H54 (cell line): ENCODE measurements at places on chromosomes 2 and 18.
A peak's percentile ranks its signal among the peaks of the same experiment; 100 is the strongest.

- DNase-seq = no peak
Measured at GRCh38 chr18:6194640-6195039, 220.1 kb downstream of the L3MBTL4 start.

GRCh38 chr2:123913143-123913735 is 111.8 kb upstream of the CNTNAP5 start:
- DNase-seq = no peak

GRCh38 chr2:70926042-70926441 is 9.7 kb upstream of the ATP6V1B1 start:
- DNase-seq = no peak

DNA sequence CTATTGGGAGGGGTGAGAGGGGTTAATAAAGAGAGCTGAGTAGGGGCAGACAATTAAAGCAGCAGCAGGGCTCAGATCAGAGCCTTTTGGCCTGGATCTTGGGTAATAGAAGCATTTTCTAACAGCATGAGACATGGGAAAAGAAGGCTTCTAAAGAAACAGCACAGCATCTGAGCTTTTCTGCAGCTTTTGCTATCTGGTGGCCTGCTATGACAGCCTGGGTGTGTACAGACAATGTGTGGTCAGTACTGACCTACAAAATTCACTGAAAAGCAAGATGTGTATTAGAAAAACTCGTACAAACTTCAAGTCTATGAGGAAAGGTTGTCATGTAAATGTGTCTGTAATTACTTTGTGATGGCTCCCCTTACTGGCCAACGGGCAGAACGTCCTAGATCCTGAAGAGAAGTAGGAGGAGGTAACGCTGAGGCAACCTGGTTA is 95.6 kb downstream of the GALNT3 start:
- DNase-seq = no peak

GRCh38 chr2:36584148-36584794 is 13.7 kb downstream of the FEZ2 start:
- DNase-seq = no peak

DNA sequence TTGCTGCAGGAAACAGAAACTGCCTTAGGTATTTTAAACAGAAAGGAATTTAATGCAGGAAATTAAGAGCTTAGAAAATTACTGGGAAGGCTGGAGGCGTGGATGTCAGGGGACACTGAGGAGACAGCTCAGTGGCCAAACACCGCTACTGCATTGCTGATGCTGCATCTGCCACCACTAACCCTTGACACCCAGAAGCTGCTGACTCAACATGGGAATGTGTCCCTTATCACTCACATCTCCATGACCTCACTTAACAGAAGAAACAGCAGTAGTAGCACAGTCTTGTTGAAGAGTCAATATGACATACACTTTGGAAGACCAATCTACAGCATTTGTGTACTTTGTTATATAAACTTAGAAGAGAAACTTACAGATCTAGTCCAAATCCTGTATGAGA is 906.1 kb downstream of the SLC4A3 start:
- DNase-seq = peak; percentile 39

- no peak for DNase-seq
Measured at GRCh38 chr2:191086706-191087105, 64.1 kb downstream of the STAT4 start.

DNA sequence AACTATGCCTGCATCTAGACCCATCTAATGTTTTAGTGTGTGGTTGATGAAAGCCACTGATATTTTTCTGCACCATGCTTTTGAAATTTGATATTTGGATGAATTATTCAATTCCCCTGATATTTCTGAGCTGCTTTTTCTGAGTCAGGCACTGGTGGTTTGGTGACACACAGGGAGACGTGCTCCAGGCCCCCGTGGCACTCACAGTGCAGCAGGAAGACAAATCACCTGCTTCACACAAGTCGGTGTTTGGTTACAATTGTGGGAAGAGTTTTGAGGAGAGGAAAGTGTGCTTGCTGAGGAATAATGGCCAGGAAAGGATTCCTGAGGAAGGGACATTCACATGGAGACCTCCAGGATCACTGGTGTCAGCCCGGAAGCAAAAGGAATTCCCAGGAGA is 179.7 kb downstream of the ACKR3 start:
- no peak for DNase-seq

GRCh38 chr2:120917886-120918285 is 182.2 kb downstream of the GLI2 start:
- DNase-seq = no peak

- DNase-seq = no peak
Measured at GRCh38 chr2:178990533-178991241, 59.2 kb downstream of the CCDC141 start.

DNA sequence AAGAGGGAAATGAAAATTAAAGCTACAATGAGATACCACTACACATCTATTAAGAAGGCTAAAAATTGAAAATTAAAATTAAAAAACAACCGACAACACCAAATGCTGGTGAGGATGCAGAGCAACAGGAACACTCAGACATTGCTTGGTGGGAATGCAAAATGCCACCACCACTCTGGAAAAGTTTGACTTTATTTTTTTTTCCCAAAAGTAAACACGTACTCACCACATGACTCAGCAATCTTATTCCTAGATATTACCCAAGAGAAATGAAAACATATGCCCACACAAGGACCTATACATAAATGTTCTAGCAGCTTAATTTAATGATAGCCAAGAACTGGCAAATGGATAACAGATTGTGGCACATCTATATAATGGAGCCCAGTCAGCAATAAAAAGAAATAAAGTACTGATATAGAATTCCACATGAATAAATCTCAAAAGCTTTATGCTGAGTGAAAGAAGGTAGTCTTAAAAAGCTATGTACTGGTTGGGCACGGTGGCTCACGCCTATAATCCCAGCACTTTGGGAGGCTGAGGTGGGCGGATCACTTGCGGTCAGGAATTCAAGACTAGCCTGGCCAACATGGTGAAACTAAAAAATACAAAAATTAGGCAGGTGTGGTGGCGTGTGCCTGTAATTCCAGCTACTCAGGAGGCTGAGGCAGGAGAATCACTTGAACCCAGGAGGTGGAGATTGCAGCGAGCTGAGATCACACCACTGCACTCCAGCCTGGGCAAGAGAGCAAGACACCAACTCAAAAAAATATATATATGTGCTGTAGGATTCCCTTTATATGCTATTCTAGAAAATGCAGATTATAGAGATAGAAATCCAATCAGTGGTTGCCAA is 4.2 kb upstream of the PROC start:
- DNase-seq = no peak

GRCh38 chr2:118755384-118755783 is 92.1 kb downstream of the EN1 start:
- no peak for DNase-seq

GRCh38 chr18:50527636-50528307 is 32.1 kb upstream of the MAPK4 start:
- DNase-seq = no peak

DNA sequence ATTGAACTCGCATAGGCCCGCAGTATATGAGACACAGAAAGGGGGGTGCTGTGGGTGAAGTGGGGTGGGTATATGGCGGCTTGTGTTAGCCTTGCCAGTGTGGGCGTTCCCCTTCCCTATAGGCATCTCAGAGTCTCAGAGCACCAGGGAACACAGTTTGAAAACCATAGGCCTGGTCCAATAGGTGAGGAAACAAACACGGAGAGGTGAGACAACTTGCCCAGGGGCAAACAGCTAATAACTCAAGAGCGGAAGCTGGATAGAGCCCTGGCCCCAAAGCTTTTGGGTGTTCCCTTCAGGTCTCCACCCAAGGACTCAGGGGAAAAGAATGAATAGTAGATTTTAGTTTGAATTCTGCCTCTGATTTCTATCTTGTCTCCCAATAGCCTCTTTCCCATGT is 7.9 kb downstream of the LIPG start:
- DNase-seq = no peak

DNA sequence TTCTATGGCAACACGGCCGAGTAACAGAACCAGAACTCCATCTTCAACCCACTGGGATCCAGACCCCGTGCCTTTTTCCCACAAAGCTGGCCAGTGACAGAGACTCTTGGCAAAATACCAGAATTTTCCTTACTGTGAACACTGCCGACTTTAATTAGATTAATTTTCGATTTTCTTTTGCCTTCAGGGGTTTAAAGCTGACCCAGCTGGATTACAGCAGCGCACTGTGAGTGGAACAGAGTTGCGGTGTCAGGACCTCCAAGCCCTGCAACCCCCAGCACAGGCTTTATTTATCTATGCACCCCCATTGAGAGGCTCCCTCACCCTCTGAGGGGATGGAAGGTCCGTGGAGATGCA is 36.4 kb downstream of the CTIF start:
- no peak for DNase-seq

DNA sequence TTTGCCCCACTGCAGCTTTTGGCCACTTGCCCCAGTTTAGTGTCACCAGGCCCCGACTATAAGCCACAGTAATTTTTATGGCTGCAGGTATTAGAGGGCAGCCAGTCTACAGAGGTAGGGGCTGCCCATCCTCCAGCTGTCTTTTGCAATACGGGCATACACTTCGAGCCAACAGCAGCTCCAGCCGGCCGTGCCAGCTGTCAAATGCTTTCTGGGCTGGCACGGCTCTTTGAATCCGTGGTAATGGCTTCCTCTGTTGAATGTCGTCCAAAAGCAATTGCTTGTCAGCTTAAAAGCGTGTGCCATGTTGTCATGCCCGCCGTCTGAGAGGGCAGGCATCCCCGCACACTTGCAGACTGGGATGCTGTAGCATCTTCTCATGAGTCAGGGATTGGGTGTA is 41.3 kb downstream of the BCL2L11 start:
- no peak for DNase-seq

DNA sequence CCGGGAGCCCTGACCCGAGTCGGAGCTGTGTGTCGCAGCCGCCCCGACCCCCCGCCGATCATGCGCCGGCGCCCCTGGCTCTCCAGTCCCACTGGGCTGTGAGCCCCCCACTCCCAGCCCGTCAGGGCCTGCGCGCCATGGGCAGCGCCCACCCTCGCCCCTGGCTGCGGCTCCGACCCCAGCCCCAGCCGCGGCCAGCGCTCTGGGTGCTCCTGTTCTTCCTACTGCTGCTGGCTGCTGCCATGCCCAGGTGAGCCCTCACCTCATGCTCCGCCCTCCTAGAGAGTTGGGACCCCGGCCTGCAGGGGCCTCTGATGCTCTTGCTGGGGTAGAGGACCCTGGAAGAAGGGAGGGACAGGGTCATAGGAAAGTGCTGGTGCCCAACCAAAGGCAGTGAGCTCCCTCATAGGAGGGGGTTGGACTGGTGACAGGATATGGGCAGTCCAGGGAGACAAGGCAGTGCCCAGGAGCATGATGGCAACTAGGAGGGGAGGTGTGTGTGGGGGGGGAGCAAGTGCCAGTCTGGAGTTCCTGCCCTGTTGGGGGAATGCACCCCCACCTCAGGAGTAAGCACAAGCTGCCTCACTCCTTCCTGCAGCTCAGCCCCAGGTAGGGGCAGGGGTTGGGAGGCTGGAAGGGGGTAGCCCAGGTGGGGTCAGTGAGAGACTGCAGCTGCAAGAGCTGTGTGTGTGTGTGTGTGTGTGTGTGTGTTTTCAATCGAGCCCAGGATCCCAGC is 375 bp downstream of the WNT10A start:
- no peak for DNase-seq

DNA sequence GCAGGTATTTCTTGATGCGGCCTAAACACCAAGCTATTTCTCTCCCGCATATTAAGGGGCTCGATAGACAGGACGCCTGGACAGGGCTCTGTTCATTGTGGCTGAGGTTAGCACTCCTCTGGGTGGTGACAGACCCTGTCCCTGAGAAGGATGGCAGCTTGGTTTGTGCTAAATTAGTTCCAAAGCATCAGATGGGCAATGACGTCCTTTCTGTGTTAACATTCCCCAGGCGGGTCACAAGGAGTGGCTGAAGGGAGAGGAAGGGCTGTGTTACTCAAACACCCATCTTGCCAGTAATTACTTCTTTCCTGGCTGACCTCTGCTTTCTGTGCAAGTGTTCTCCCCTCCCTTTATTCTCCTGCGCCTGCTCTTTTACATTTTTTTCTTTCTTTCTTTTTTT is 75.0 kb downstream of the TMEM247 start:
- DNase-seq = no peak

- no peak for DNase-seq
Measured at GRCh38 chr18:36635414-36636096, 193.2 kb downstream of the TPGS2 start.

GRCh38 chr18:55407774-55408535 is 180.0 kb downstream of the TCF4 start:
- DNase-seq = no peak

- no peak for DNase-seq
Measured at GRCh38 chr2:225040142-225040541, 2.1 kb downstream of the DOCK10 start.

- no peak for DNase-seq
Measured at GRCh38 chr2:204313256-204313655, 232.0 kb upstream of the PARD3B start.
